ENCODE measurements at places on chromosomes 12 and 14.
A peak's percentile ranks its signal among the peaks of the same experiment; 100 is the strongest.

DNA sequence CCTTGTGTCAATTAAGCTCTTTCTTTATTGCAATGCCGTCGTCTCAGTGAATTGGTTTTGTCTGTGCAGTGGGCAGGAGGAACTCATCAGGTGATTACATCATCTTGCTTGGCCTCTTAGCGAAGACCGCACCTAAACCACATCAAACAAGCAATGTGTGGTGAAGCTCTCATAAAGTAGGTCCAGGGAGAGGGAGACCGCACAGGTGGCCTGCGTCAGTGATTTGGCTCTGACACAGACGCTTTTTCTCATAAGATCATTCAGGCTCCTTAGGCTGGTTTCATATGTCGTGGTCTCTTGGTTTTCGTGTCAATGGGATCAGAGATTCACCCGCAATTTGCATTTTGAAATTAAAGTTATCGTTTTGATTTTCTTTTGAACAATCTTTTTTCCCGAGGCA lies 6.7 kb upstream of the TESC start:
- no peak for DNase-seq

GRCh38 chr12:122743895-122744525 lies 8.6 kb upstream of the DENR start:
- no peak for DNase-seq

- DNase-seq = no peak
Observed at GRCh38 chr14:32186248-32186647, 15.6 kb upstream of the RNU6-7 start.

- no peak for DNase-seq
Observed at GRCh38 chr12:108802101-108802961, 55.1 kb downstream of the SSH1 start.

GRCh38 chr12:47578836-47579235 lies 127.0 kb downstream of the RPAP3 start:
- DNase-seq = no peak

DNA sequence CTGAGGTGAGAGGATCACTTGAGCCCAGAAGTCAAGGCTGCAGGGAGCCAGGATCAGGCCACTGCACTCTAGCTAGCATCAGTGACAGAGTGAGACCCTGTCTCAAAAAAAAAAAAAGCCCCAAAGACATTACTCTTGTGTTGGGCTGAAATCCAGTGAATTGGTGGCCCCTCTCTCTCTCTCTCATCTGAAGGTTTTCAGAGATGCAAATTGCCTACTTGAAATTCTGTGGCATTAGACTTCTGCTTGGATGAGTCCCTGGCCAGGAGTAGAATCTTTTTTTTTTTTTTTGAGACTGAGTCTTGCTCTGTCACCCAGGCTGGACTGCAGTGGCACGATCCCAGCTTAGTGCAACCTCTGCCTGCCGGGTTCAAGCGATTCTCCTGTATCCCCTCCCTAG lies 112.0 kb upstream of the ATF7IP start:
- no peak for DNase-seq

GRCh38 chr12:95683418-95683817 lies 107.1 kb downstream of the NTN4 start:
- DNase-seq = no peak

DNA sequence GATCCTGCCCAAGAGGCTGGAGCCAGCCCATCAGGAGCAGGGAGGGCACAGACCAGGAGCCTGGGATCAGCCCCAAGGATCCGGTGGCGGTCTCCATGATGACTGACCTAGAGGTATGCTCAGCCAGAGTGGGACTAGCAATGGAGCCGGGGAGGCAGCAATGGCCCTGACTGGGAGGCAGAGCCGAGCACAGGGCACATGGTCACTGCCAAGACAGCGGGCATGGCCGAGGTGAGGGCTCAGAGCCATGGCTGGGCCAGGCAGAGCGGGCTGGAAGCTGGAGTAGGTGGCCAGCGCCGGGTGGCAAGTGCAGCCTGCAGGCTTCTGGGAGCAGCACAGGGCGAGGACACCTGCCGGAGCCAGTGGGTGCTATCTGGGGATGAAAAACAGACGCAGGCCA lies 259.3 kb downstream of the BCL11B start:
- DNase-seq = no peak

GRCh38 chr12:33945438-33945784 lies 76.9 kb upstream of the ALG10 start:
- DNase-seq = no peak

GRCh38 chr14:24144451-24144850 lies 2.0 kb downstream of the PSME2 start:
- no peak for DNase-seq

- DNase-seq = peak; percentile 89
Observed at GRCh38 chr12:94289461-94290312, 141.3 kb downstream of the PLXNC1 start.

- no peak for DNase-seq
Observed at GRCh38 chr14:85413836-85414526, 116.0 kb upstream of the FLRT2 start.

DNA sequence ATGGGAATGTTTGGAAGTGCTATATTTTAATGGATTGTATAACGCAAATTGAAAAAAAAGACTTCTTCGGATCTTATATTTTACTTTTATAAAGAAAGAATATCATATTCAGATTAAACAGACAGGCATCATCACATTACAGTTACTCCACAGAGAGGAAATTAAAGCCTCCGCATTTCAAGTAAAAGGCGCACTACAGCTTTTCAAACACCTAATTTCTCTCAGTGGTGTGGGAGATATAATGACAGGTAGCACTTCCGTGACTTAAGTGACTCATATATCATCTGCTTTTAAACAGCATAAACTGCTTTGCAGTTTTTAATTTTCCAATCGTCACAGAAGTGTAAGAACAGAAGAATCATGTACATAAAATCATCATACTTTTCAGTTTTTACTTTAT lies 751.4 kb downstream of the FSCB start:
- no peak for DNase-seq

- DNase-seq = no peak
Observed at GRCh38 chr12:121087467-121088194, 45.0 kb upstream of the P2RX7 start.

DNA sequence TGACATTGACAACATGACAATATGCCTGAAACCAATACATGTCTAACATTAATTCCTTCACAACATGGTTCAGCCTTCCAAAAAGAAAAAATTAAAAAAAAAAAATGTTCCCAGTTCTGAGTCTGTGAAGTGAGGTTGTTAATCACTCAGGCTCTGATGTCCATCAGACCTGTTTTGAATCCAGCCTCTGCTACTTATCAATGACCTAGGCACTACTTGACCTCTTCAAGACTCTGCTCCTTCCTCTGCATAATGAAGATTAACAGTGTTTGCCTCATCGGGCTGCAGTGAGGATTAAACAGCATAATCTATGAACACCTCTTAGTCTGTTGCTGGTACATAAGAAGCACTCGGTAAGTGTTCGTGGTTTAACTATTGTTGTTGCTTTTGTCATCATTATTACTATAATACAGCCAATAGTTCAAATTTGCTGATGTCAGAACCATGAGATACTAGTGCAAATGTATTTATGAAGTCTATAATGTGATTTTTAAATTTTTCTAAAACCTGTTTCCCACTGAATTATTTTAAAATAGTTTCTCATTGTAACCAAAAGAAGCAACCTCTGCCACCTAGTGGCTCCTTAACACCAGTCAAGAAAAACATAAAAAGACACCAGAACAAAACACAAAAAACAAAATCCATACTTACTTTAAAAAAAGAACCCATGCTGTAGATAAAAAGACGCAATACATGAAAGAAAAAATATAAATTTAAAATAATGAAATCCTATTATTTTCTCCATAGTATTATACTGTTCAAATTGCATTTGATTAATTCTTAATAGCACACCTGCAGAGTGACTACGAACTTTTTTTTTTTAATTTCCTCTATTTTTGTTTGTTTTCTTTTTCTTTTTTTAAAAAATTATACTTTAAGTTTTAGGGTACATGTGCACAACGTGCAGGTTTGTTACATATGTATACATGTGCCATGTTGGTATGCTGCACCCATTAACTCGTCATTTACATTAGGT lies 20.3 kb upstream of the TMX1 start:
- DNase-seq = peak; percentile 49

DNA sequence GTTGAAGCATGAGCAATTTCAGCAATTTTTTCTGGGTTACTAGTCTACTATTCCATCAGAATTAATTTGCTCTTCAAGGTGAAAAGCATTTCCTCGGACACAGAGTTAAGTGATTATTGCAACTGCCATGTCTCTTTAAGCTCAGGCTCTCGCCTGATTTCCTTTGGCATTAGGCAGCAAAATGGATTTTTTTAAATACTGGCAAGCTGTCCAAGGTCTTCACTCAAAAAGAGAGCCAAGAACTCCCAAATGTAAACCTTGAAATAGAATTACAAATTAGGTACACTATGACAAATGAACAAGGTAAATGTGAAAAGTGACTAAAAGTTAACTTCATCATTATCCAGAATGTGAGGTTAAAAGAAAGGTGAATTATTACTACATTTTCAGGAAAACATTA lies 111.9 kb downstream of the GARIN6 start:
- no peak for DNase-seq

GRCh38 chr14:88516861-88517357 lies 37.9 kb downstream of the PTPN21 start:
- DNase-seq = no peak

DNA sequence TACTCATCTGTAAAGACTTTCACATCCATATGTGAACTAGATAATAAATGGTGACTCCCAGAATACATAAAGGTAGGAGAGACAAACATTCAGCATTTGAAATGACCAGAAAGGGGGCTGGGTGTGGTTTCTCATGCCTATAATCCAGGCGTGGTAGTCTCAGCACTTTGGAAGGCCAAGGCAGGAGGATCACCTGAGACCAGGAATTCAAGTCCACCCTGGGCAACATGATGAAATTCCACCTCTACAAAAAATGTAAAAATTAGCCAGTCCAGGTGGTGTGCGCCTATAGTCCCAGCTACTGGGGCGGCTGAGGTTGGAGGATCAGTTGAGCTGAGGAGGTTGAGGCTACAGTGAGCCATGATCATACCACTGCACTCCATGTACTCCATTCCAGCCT lies 4.1 kb upstream of the CS start:
- no peak for DNase-seq

DNA sequence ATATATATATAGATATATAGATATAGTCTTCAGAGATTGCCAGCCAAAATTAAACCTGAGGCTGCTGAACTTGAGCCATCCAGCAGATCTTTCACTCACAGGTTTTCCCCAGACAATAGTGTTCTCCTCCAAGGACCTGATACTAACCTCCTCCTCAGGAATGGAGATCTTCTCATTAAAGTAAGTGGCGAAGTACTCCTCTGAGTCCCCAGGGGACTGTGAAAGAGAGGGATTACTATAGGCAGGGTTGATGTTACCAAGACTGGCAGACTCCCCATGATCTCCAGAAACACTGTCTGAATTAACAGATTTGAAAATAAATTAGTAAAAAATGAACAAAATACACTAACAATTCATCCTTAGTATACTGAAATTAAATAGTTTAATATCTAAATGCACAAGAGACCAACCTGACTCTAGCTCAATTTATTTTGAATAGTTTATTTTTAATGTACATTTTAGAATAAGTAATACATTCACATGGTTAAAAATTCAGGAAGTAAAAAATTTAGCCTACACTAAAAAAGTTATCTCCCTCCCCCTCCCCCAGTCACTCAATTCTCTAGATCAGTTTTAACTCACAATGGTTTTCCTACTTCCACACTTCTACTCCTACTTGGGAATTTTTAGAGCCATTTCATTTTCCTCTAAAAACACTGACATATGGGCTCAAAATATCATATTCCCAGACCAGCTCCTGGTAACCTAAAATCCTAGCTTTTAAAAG lies 17.7 kb downstream of the SLC11A2 start:
- DNase-seq = peak; percentile 73

DNA sequence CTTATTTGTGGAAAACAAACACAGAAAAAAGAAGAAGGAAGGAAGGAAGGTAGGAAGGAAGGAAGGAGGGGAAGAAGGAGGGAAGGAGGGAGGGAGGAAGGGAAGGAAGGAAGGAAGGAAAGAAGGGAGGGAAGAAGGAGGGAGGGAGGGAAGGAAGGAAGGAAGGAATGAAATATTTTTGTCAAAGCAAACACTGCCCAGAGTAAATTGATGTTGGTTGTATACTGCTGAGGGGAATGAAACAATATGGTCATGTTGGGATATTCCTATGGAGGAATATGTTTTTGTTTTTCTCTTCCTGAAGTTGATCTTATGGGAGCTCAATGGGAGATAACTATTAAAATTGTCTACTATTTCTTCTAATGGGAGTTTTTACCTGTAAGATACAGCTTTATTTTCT lies 717.5 kb upstream of the LRFN5 start:
- no peak for DNase-seq

GRCh38 chr12:10184261-10184843 lies 5.5 kb downstream of the TMEM52B start:
- DNase-seq = peak; percentile 26

GRCh38 chr12:100251917-100252316 lies 15.0 kb downstream of the DEPDC4 start:
- DNase-seq = no peak

- DNase-seq = no peak
Observed at GRCh38 chr14:99037777-99038430, 234.1 kb downstream of the BCL11B start.

GRCh38 chr12:106274575-106275121 lies 26.8 kb upstream of the CKAP4 start:
- DNase-seq = no peak

- no peak for DNase-seq
Observed at GRCh38 chr14:69259527-69260189, at the start of gene GALNT16. TSS of gene GALNT16 (plus strand) at chr14:69260158. CDS start at chr14:69260291, 133 bp downstream.

- DNase-seq = no peak
Observed at GRCh38 chr12:70319605-70320004, 46.5 kb upstream of the KCNMB4 start.

GRCh38 chr14:99863059-99863458 lies 69.8 kb downstream of the EML1 start:
- no peak for DNase-seq

DNA sequence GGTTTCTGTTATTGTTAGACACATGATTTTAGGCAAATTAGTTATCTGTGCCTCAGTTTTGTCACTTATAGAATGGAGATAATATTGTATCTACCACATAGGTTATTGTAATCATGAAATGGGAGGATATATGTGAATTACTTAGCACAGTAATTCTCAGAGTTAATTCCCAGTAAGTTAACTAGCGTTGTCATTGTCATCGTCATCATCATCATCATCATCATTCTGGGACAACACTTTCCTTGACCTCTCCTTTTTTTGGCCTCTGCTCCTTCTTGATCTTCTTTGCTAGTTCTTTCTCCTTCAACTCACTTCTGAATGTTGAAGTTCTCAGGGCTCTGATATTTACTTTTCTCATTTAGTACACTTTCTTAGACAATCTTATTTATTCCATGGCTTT lies 13.8 kb downstream of the MSRB3 start:
- DNase-seq = no peak

Data from A673 (cell line).